LoVo (cell line): ENCODE measurements at places on chromosomes 2 and 18.

- no peak for DNase-seq
Observed at GRCh38 chr2:64581777-64582539, 57.8 kb downstream of the AFTPH start.

DNA sequence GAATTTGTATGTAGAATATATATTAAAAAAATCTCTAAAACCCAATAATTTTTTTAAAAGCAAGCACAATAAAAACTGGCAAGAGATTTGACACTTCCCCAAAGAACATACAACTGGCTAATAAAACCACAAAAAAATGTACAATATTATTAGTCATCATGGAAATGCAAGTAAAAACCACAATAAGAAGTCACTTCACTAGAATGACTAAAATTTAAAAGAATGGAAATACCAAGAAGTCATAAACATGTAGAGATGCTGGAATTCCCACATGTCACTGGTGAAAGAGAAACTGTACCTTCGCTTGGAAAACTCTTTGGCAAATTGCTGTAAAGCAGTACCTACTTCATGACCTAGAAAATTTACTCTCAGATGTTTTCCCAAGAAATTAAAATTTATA, 43.4 kb upstream of the KYNU start:
- no peak for DNase-seq

DNA sequence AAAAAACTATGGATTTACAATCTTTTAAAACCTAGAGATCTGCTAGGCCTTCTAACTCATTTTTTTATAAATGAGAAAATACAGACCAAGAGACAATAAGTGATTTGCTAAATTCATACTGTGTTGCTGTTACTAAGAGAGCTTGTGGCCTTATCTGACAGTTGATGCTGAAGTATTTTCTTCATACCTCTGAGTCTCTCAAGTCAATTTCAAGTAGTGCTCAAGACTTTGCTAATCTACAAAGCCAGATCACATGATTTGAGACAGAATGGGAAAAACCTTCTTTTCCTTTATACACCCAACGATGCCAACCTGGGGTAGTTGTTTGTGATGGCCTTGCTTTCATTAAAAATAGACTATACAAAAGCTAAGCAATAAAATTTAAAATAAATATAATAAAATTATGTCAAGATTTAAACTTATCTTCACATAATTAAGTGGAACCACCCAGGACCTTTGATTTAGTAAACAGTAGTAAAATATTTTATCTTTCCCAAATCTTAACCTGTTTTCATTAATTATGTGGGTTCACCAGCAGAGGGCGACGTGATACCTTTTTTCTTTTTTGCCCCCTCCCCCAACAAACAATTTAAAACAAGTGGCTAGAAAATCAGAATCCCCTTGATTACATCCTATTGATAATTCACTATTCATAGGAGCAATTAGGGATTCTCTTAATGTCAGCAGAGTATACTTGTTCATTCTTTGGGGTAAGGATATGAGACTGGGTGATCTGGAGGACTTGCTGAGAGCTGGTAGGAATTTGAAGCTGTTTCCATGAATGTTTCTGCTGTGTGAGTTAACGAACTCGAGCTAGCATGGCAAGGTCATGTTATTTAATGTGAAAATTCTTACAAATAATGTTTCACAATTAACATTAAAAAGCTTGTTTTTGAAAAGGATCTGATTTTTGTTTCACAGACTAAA, 49.6 kb upstream of the SLC5A7 start:
- no peak for DNase-seq

DNA sequence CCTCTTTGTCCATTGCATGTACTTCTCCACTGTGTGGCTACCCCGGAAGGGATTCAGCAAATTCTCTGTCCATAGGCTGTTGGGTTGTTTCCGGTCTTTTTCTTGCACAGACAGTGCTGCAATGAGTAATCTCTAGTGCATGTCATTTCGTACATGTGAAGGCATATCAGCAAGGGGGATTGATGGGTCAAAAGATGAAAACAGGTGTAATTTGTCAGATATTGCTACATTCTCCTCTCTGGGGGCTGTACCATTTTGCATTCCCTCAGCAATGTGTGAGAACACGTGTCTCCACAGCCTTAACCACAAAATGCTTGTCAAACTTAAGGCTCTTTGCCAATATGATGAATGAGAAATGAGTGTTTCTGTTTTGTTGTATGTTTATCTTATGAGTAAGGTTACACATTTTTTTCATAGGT, 60.5 kb downstream of the KLHL29 start:
- no peak for DNase-seq
